AG20443 (cell line): ENCODE measurements at places on chromosomes 11 and 22.

- no peak for DNase-seq
These were observed 9.6 kb downstream of the BTG4 start for GRCh38 chr11:111502611-111503010.

GRCh38 chr22:31291481-31292235, 630 bp downstream of the PIK3IP1 start:
- DNase-seq = no peak

- no peak for DNase-seq
These were observed 3.6 kb upstream of the SHANK2 start for GRCh38 chr11:71255800-71256479.

DNA sequence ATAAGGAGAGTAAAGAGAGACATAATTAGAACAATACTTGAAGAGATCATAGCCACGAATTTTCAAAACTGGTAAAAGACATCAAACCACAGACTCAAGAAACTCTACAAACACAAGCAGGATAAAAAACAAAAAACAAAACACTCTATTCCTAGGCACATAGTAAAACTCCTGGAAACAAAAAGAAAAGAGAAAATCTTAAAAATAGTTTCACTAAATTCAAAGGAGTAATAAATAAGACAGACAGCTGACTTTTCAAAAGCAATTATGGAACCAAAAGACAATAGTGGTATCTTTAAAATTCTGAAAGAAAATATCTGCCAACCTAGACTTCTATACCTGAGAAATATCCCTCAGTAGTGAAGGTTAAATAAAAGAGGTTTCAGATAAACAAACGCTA, 9.2 kb upstream of the NARS2 start:
- DNase-seq = no peak

DNA sequence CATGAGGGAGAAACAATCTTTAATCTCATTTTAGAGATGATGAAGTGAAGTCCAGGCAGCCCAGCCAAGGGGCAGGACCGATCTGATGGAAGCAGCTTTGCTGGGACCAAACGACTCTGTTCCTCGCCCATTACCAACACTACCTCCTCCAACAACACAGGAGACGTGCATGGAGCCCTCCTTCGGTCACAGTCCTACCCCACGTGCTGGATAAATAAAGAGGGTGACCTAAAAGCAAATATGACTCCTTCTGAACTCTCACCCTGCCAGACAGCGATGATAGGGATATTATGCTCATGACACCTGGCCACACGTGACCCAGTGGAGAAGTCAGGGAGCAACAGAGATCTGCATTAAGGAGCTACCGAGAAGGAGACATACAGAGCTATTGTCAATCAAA, 26.0 kb downstream of the SCGB1A1 start:
- DNase-seq = no peak

- DNase-seq = no peak
These were observed 14.7 kb downstream of the SELENOO start for GRCh38 chr22:50215297-50216054.

DNA sequence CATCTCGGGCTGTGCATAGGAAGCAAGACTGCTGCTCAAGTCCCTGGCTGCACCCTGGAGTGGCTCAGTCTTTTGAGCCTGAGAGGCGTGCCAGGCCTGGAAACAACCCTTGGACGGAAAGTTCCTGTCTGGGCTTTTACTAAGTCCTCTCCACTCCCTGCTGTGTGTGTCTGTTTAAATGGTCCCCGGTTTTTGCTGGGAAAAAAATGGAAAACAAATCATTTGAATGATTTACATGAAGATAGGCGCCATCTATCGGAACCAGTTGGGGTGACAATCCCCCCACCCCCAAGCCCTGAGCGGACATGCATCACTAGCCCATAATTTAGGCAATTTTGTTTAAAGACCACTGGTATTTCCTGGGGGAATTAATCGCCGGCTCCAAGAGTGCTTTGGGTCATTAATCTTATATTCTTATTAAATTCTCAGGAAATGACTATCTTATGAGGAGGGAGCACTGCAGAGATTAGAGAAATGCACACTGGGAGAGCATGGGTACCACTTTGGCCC, 2.7 kb upstream of the GAB2 start:
- DNase-seq = peak; percentile 70

- DNase-seq = no peak
These were observed 9.4 kb downstream of the CBX6 start for GRCh38 chr22:38862375-38863329.
